CD4-positive, alpha-beta T cell treated with Interleukin-12 subunit alpha and Interleukin-12 subunit beta, for 1 hour (primary cell): ENCODE measurements at places on chromosomes 7 and 10.

- peak; percentile 33 for DNase-seq
Observed at GRCh38 chr7:37732253-37732652, 48.7 kb downstream of the GPR141 start.

DNA sequence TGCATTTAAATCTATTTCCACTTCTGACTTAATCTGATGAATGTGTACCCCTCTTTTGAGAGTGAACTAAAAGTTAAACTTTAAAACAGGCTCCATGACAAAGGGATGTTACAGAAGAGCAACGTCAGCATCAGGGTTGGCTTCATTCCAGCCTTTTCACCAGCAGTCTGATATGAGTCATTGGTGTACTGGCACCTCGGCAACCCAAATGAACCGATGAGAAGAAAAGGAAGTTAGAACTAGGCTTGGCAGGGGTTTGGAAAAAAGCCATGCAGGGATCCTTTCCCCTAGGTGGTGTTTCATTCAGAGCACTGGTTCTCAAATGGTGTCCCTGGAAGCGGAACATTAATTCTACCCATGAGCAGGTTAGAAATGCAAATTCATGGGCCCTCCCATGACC is 53.6 kb downstream of the SEC61G start:
- DNase-seq, result no peak

DNA sequence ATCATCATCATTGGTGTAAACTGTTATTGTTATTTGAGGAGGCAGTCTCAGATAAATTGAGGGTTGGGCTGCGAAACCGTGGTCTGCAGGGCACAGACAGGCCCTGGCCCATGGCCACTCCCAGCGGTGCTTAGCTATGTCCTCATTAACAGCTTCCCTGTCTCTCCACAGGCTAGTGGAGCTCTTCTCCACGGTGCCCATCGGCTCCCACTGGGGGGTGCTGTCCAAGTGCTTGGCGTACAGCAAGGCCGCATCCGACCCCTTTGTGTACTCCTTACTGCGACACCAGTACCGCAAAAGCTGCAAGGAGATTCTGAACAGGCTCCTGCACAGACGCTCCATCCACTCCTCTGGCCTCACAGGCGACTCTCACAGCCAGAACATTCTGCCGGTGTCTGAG is 21.6 kb downstream of the GPR26 start:
- no peak for DNase-seq

- no peak for DNase-seq
Observed at GRCh38 chr10:120571266-120571665, 114.2 kb downstream of the PLPP4 start.

DNA sequence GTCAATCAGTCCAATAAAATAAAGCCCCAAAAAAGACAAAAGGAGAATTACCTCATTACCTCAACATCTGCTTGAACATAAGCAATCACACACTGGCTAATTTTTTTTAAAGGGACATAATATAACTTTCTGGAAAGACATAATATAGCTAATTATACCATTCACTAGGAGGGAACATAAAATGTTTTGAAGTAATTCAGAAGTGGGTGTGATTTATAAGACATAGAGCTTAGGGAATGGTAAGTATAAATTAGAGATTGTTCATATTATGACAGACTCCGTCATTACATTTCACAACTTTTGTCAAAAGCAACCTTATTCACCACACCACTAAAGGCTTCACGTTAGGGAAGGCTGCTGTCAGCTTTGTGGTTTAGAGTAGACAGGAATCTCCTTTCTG is 3.8 kb downstream of the SHTN1 start:
- DNase-seq, result no peak
